ENCODE measurements at places on chromosomes 11 and 22.

DNA sequence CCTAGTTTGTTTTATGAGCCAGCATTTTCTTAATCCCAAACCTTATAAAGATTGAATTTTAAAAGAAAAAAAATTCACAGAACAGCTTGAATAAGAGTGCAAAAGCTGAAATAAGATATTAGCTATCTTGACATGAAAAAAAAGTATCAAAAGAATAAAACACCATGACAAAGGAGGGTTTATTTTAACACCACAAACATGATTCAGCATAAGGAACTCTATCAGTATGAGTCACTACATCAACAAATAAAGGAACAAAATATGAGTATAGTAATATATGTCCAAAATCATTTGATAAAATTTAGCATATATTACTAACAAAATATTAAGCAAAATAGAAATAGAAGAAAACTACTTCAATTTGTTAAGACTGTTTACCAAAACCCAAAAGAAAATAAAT lies 9.6 kb upstream of the LMO1 start:
- no peaks in the 10 kb centered on the region for H3K4me1 ChIP-seq
- H3K27ac ChIP-seq, result no peak overlapping the region
- no peak overlapping the region for H3K4me3 ChIP-seq
- no peaks in the 10 kb centered on the region for H3K36me3 ChIP-seq
- no peak for DNase-seq

GRCh38 chr22:30373331-30374325 lies 13.6 kb downstream of the RNF215 start:
- no peak overlapping the region for H3K27ac ChIP-seq
- H3K27me3 ChIP-seq, result no peaks in the 10 kb centered on the region
- no peak for DNase-seq
- no peaks in the 10 kb centered on the region for H3K4me1 ChIP-seq
- H3K36me3 ChIP-seq, result peaks cover 57% of the 10 kb centered on the region
- no peak overlapping the region for H3K4me3 ChIP-seq

DNA sequence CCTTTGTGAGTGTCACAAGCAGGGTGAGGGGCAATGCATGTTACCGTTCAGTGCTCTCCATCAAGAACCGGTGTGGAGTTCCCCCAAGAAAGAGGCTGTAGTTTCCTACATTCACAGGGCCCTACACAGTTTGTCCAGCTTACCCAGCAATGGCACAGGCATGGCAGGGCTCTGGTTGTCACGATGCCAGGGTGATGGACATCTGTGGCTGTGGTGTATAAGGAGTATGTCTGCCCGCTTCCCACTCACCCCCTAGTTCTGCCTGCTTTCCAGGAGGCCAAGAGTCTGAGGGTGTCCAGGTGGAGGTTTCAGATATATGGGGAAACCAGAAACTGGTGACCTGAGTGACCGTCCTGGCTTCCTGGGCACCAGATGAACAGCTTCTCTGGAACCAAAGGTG lies 116.1 kb downstream of the PKNOX2 start:
- H3K4me1 ChIP-seq, result no peaks in the 10 kb centered on the region
- no peak for DNase-seq
- H3K36me3 ChIP-seq, result no peaks in the 10 kb centered on the region
- H3K27ac ChIP-seq, result no peak overlapping the region
- H3K4me3 ChIP-seq, result no peak overlapping the region

DNA sequence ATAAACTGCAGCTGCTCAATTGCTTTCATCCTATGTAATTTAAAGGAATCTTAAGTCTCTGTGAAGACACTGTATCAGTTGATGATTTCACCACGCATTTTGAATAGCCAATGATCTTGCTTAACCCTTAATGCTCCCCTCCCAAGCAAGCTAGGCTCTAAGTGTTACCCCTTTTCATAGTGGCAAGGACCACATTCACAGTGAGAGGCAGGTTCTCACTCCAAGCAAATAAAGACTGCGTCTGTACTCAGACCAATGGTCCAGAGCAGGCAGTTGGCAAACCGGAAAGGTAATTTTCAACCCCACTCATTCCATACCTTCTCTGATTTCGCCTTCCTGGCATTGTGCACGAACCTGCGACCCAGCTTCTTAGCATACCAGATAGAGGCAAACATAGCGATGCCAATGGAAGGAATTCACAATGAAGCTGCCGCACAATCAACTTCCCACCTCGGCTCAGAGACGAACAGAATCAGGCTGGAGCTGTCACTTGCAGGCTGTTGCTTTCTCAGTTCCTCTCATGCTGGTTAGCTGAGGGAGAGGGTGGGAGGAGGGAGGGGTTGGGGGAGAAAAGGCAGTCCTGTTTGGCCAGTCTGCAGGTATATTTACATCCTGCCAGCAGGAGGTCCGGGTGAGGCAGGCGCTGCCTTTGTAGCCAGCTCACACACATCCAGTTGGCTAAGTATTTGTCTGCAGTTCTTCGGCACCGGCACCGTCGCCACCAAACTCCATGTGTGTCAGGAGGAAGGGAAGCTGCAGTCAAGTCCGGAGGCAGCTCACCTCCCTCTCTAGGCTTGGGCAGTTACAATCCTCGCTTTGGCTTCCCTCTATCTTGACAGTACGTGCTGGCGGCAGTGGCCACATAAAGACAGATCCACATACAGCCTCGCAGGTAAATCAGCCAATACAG lies 1151.2 kb upstream of the CCDC90B start:
- H3K27me3 ChIP-seq, result no peaks in the 10 kb centered on the region
- H3K36me3 ChIP-seq, result no peaks in the 10 kb centered on the region
- peak overlapping the region; percentile 51 for H3K4me3 ChIP-seq
- H3K4me1 ChIP-seq, result no peaks in the 10 kb centered on the region

DNA sequence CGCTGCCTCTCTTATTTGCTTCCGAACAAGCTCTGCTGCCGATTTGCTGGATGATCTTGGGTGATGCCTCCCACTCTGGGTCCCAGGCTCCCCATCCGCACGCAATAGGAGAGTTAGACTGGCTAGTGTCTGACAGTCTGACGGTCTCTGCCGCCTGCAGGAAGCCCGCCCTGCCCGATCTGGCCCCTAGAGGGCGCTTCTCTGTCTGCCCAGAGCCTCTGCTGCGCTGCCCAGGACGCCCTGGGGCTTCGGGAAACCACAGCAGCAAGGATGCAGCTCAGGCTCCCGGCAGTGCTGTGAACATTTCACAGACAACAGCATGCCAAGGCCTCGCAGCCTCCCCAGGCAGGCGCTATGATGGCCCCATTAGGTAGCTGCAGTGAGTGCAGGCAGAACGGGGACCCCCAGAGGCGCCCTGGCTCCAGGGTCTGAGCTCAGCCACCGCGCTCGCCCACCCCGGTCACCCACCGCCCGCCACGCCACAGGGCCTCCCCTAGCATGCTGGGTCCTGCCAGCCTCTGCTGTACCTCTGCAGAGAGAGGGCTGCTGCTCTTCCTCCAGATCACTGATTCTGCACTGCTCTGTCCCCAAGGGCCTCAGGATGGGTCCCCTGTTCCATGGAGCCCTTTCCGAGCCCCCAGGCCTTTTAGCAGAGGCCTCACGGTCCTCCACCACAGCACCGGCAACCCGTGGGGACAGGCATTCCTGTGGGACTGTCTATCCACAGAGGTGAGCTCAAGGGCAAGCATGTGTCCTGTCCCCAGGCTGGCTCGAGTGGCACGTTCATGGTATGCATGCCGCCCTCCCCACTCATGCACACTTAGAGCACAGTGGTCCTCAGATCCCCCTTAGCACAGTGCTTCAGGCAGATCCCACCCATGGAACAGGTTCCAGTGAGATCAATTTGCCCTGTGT lies 4.3 kb upstream of the BAIAP2L2 start:
- peaks cover 45% of the 10 kb centered on the region for H3K4me1 ChIP-seq
- H3K4me3 ChIP-seq, result no peak overlapping the region
- peaks cover 39% of the 10 kb centered on the region for H3K36me3 ChIP-seq
